GM12865 (cell line): ENCODE measurements at places on chromosomes 12 and 14.

DNA sequence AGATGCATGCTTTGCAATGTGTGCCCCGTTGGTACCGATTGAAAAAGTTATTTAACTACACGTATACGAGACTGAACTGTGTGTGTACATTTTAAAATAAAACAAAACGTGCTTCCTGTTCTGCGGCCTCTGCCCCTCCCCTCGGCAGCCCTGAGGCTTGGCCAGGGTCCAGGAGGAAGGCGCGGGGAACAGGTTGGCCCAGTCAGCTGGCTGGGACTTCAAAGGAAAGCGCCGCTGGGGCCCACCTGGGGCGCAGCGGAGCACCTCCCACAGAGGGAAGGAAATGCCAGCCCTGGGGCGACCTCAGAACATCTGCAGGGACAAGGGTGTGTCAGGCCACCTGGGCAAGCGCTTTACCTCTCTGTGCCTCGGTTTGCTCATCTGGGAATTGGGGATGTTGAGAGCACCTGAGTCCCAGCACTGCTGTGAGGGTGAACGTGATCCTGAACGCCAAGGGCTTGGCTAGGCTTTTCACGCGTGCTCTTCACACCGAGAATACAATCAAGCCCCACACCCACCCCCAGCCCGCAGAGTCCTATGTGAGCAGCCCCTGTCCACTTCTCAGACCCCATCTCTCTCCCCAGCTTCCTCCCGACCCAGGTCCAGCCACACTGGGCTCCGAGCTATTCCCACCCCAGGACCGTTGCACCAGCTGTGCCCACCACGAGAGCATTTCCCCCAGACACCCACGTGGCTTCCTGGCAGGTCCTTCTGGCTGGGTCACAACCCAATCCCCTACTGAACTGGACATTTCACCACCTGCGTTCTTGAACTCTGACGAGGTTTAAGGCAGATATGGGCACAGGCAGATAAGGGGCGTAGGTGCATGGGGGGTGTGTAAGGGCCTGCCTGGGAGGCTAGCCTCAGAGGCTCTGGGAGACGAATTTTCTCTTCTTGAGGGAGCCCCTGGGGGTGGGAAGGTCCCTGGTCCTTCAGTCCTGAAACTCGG lies 41.9 kb upstream of the NCOR2 start:
- peak; percentile 87 for DNase-seq

DNA sequence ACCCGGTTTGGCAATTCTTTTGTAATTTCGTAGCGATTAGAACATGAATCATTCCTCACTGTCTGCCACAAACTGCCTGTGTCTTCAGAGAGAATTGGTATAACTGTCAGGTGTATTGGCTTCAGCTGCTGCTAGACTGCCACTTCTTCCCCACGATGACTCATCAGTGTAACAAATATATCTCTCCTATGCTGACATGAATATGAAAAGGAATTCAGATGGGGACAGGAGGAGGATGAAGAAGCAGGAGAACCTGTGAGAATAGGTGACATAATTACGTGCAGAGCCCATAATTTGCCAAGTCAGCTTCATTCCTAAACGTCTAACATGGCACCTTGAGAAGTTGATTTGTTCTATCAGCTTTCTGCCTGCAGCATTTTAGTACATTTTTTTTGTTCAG lies 64.9 kb downstream of the FRMD6 start:
- peak; percentile 26 for DNase-seq

- no peak for DNase-seq
Observed at GRCh38 chr14:82999802-83000201, 1466.1 kb upstream of the SEL1L start.

- no peak for DNase-seq
Observed at GRCh38 chr14:98226411-98226810, 1045.6 kb downstream of the BCL11B start.

- no peak for DNase-seq
Observed at GRCh38 chr12:49010092-49010668, 8.4 kb downstream of the PRKAG1 start.

- no peak for DNase-seq
Observed at GRCh38 chr12:106459534-106459933, 102.0 kb downstream of the POLR3B start.

DNA sequence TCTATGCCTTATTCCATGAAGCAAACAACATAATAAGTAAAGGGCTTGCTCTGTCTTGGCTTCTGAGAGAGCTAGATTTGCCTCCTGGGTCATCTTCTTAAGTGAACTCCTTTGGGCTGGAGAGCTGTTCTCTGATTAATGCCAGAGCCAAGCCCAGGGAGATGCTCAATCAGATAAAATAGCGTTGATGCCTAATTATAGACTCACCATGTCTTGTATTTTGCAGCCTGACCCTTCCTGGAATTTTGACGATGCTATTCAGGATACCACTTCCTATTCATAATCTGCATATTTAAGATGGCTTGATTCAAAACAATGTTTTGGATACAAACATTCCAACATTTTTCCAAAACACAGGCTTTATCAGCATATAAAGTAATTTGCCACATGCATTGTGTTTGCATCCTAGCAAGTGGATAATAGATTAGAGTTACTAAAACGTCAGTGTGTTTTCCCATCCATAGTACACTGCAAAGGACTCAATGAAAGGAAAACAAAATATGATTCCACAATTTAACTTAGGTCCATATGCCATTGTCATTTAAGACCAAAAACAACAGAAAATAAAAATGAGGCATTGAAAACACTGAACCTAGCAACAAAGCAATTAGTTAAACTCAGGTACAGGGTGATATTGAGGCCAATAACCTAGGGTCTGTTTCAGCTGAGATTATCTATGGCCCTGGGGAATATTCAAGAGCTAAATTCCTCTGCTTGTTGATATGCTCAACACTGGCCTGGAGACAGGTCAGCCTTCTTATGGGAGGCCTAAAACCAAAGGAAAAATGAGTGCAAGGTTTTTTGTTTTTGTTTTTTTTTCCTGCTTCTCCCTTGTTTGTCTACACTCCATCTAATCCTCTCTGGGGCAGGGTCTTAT lies 184.2 kb upstream of the FOXN3 start:
- no peak for DNase-seq

GRCh38 chr12:93121729-93122488 lies 192.8 kb upstream of the EEA1 start:
- no peak for DNase-seq

DNA sequence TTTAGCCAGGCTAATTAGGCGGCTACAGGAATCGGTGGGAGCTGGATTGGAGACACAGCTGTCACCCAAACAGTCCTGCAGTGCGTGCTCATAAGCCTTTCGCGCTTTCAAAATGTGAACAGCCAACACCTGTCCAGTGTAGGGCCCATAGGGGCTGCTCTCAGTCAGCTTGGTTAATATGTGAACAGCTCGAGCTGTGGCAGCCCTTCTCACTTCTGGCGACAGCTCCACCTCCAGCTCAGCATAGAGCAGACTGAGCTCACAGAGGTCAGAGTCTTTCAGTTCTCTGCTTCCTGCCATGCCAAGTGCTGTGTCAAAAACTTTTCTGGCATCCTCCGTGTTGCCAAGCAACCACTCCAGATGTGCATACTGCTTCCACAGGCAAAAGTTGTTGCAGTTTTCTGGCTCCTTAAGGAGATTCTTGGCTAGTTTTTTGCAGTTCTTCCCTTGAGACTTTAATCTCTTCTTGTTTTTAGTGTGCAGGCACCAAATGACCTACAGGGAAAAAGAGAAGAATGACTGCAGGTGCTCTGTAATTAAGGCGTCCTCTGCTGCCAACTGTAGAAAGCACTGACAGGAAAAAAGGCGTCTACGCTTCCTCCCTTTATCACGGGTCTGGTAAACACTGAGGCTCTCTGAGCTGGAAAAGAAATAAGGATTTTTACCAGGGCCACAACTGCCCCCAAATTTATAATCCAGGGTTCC lies 32.5 kb downstream of the PSMC1 start:
- no peak for DNase-seq

DNA sequence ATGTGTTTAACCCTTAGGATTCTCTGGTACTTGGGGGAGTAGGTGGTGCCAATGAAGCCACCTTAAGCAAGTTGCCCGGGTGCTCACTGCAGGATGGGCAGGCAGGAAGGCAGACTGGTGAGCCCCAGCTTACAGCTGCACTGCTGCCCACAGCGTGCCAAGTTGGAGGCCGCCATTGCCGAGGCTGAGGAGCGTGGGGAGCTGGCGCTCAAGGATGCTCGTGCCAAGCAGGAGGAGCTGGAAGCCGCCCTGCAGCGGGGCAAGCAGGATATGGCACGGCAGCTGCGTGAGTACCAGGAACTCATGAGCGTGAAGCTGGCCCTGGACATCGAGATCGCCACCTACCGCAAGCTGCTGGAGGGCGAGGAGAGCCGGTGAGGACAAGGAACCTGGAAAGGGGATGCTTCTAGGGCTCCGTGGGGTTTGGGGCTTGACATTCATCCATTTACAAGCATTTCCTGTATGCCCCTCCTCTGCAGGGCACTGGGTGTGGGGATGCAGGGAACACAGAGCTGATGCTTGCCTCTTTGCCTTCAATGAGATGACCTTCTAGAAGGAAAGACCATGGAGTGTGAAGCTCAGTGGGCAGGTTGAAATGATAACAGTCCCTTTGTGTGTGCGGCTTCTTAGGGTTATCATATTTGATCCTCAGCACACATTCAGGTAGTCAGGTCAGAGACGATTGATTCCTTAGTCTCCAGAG lies 12.4 kb downstream of the KRT7 start:
- no peak for DNase-seq

DNA sequence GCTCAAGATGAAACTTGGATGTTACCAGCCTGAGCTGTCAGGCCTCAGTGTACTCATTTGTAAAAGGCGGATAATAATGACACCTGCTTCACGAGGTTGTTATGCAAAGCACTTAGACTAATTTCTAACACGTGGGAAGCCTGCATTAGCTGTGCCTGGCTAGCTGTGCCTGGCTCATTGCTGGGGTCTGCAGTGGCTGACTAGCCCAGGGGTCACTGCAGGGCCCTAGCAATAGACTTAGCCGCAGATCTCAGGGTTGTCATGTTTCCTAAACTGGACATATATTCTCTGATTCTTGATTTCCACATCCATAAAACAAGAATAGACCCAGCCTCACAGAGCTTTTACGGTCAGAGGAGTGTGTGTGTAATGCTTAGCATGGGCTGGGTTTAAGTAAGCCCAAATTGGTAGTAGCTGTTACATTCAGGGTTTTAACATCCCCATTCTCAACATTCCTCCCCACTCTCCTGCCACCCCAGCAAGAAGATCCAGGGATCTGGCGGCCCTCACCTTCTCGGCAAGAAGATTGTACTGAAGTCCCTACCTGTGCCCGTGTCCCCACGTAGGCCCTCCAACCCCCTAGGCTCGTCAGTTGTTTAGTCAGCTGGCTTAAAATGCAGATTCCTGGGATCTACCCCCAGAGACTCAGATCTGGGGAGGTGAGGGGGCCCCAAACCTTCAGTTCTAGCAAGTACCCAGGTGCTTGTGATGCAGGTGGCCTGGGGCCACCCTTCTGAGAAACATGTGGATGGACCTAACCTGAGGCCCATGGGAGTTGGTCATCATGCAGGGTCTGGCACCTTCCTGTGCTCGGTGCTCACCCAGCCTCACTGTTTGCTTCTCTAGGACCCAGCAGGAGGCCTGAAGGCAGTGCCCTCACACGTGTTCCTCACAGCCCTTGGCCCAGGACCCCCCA lies 8.6 kb downstream of the NR4A1 start:
- no peak for DNase-seq

GRCh38 chr12:53234271-53234914 lies 2.4 kb upstream of the RARG start:
- DNase-seq = no peak
